ENCODE measurements at places on chromosomes 4 and X.

- no peak for DNase-seq
Measured at GRCh38 chr4:8157496-8157895, 1.1 kb downstream of the ABLIM2 start.

- no peak for DNase-seq
Measured at GRCh38 chr4:39937683-39938268, 39.9 kb downstream of the PDS5A start.

- no peak for DNase-seq
Measured at GRCh38 chr4:145842224-145842887, 96.3 kb downstream of the ZNF827 start.

DNA sequence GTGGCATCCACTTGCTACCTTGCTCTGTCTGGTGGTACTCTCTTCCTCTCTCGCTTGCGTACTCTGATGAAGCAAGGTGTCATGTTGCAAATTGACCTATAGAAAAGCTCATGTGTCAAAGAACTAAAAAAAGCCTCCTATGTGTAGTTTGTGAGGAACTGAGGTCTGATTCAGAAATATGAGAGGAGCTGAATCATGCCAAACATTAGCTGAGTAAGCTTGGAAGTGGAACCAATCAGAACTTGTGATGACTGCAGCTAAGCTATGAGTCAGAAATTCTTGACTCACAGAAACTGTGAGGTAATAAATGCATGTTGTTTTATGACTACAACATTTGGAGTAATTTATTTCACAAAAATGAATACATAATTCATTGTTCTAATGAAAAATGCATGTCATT lies 2138.8 kb downstream of the PCDH7 start:
- DNase-seq, result peak; percentile 7

GRCh38 chr4:123819362-123820035 lies 422.9 kb downstream of the SPRY1 start:
- no peak for DNase-seq

DNA sequence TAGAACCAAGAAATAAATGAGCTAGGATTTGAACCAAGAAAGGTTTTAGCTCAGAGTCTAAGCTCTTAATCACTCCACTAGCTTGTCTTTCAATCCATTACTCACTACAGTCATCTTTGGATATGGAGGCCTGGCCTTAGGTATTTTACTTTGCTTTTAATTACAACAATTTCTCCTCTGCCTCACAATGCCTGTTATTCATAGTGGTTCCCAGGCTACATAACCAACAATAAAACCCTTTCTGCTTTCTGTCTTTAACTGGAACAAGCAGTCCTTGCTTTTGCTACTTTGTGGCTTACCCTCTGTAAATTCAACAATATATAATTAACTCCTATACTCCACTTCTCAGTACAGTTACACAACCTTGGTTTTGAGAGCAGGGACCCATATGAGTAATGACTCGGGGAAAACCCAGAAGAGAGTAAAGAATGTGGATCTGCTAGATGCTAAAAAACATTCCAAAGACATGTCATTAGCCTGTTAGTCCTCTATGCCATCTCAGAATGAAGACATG lies 94.7 kb upstream of the NAP1L5 start:
- no peak for DNase-seq

- no peak for DNase-seq
Measured at GRCh38 chr4:95142932-95143331, 385.2 kb downstream of the BMPR1B start.

- no peak for DNase-seq
Measured at GRCh38 chrX:86103061-86103460, 45.2 kb upstream of the DACH2 start.

GRCh38 chrX:49884290-49884862 lies 5.1 kb downstream of the USP27X start:
- DNase-seq, result peak; percentile 69

GRCh38 chr4:104941661-104942062 lies 205.0 kb upstream of the TET2 start:
- no peak for DNase-seq

GRCh38 chr4:174198828-174199227 lies 84.6 kb downstream of the FBXO8 start:
- no peak for DNase-seq

DNA sequence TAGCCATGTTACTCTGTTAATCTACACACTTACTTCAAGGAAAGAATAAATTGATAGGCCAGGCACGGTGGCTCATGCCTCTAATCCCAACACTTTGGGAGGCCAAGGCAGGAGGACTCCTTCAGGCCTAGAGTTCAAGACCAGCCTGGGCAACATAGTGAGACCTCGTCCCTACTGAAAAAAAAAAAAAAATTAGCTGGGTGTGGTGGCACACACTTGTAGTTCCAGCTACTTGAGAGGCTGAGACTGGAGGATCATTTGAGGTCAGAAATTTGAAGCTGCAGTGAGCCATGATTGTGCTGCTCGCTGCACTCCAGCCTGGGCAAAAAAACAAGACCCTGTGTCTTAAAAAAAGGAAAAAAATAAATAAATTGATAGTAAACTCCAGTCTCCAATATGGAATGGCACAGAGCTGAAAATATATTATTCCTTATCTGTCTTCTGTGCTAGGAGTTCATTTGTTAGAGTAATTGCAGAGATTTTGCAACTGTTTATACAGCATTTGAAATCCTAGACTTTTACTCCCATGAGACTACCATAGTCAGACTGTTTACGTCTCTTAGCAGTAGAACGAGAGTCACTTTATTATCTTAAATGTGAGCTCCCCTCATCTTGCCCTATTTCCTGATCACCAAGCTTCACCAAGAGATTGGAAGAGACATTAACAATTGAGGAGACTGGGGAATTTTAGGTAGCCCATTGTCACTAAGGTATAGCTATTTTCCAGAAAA lies 18.8 kb upstream of the TMEM131L start:
- DNase-seq, result no peak

DNA sequence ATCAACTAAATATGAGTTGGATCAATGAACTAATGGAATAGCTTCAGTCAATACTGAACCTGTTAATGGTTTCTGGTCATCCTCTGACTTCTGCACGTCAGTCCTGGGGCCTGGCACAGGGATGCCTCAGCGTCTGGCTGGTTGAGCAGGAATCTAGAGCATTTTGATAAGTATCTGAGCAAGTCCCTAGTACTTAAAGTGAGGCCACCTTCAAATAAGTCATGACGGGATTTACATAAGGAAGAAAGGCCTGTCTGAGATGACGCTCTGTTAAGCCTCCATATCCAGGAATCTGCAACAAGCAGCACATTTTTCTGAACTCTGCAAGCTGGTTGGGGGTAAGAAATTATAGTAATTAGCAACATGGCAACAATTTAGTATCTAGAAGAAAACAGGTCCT lies 83.2 kb upstream of the TBC1D9 start:
- no peak for DNase-seq

DNA sequence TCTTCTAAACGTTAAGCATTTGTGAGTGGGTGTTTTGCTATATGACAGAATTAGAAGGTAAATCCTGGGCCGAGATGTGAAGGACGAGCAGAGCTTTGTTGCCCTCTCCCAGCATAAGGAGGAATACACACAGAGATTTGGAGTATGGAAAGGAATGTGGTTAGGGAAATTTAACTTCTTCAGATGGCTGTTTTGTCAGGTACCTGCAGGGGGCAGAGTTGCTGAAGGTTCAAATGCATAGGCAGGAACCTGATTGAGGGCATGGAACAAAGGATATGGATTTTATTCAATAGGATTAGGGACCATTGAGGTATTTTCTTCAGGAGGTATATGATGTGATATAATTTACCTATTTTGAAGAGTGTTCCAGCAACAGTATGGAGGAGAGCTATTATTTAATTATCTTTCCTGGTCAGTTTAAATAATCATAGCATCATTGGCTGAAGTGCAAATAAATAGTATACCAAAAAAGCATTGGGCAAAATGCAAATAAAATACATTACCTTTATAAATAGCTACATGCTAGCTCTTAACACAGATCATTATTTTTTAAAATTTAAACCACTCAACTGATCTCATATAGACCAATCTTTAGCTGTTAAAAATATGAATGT lies 143.6 kb downstream of the SLIT2 start:
- DNase-seq, result peak; percentile 85

GRCh38 chr4:6674500-6675149 lies 19.1 kb upstream of the S100P start:
- DNase-seq, result peak; percentile 66

- DNase-seq, result no peak
Measured at GRCh38 chrX:74344280-74344622, 40.3 kb downstream of the ZCCHC13 start.

- DNase-seq, result no peak
Measured at GRCh38 chr4:113881256-113881655, 98.2 kb downstream of the ARSJ start.

GRCh38 chr4:25884031-25884782 lies 21.4 kb upstream of the SEL1L3 start:
- DNase-seq, result no peak

GRCh38 chrX:152845618-152846240 lies 14.9 kb downstream of the NSDHL start:
- DNase-seq, result no peak

- DNase-seq, result no peak
Measured at GRCh38 chr4:108891896-108892590, 129.2 kb upstream of the ETNPPL start.

- no peak for DNase-seq
Measured at GRCh38 chr4:145218251-145218650, 37.9 kb upstream of the OTUD4 start.

DNA sequence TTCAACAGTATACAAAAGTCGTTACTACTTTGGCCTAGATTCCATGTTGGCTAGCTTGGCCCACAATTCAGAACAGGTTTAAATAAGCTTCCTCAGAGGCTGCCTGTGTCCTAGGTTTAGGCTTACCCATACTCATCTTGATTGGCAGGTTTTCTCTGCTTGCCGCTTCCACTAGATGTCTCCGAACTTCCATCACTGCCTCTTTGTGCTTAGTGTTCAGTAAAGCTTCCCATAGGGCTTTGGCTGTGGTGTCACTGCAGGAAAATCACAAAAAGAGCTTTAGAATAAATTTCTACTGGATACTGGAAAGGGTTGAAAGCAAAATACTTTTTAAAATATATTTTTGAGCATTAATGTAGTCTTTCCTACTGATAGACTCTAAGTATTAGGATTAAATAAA lies 52.4 kb downstream of the SCFD2 start:
- peak; percentile 7 for DNase-seq

DNA sequence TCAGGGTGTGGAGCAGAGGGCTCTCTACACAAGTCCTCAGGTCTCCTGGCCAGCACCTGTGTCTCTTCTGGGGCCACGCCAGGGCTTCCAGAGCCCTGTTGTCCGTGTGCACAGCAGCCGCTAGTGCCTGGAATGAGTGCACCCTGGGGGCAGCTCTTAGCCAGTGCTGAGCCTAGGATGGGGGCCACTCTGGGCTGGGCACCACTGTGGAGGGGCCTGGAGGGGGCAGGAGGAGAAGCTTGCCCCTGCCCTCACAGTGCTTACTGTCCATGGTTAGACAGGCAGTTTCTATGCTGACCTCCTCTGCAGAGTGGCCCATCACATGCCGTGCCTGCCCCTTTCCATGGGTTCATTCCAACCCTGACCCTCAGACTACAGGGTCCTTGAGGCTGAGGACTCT lies 42.7 kb upstream of the GRPEL1 start:
- DNase-seq, result no peak

DNA sequence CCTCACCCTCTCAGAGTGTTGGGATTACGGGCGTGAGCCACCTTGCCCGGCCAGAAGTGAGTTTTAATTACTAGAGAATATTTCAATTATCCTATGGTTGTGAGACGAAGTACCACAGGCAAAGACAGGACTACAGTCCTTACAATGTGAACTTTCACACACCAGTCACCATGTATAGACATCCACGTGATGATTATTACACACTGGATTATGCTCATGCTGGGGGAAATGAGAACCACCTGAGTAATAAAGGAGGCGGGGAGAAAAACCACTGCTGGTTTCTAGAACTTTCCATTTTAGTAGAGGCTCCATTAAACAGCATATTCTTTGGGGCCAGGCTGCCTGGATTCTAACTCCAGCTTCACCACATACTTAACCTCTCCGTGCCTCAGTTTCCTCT lies 42.5 kb upstream of the TLR2 start:
- no peak for DNase-seq

DNA sequence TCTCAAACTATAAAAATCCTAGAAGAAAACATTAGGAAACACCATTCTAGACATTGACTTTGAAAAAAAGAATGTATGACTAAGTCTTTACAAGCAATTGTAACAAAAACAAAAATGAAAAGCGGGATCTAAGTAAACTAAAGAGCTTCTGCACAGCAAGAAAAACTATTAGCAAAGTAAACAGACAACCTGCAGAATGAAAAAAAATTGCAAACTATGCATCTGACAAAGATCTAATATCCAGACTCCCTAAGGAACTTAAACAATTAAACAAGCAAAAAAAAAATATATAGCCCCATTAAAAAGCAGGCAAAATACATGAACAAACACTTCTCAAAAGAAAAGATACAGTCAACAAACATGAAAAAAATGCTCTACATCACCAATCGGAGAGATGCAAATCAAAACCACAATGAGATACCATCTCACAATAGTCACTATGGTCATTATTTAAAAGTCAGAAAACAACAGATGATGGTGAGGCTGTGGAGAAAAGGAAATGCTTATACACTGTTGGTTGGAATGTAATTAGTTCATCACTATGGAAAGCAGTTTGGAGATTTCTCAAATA lies 168.1 kb downstream of the EPHA5 start:
- no peak for DNase-seq

- no peak for DNase-seq
Measured at GRCh38 chrX:3204606-3205005, 141.8 kb downstream of the MXRA5 start.

- no peak for DNase-seq
Measured at GRCh38 chr4:100569196-100569595, 51.4 kb upstream of the EMCN start.

DNA sequence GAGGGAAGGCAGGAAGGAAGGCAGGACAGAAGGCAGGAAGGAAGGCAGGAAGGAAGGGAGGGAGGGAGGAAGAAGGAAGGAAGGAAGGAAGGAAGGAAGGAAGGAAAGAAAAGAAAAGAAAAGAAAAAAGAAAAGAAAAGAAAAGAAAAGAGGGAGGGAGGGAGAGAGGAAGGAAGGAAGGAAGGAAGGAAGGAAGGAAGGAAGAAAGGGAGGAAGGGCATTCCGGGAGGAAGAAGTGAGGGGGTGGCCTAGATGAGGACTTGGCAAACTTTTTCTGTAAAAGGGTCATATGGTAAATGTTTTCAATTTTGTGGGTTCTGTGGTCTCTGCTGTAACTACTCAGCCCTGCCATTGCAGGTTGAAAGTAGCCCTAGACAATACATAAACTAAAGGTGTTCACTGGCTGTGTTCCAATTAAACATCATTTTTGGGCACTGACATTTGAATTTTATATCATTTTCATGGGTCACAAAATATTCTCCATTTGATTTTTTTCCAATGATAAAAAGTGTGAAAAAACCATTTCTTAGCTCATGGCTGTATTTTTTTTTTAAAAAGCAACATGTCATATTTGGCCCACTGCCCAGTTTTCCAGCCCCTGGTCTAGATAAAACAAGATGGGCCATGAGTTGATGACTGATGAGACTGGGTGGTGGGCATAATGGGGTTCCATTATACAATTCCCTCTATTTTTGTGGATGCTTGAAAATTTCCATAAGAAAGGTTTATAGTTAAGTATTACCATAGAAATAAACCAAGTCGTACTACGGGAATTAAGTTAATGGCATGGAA lies 3.1 kb downstream of the ZNF630 start:
- no peak for DNase-seq
